ENCODE measurements at places on chromosomes 3 and 15. TPM values are rescaled to one million over a fixed set of nuclear protein-coding genes. Genes with fewer than 3 reads are reported as not detected.

The FOXB1 gene
- total RNA-seq: 0.37 TPM

The CYP1A1 gene
- 2.4 TPM for total RNA-seq

The LYZL4 gene
- not detected for total RNA-seq

The TTLL13 gene
- total RNA-seq: not detected

The SKOR1 gene
- total RNA-seq: 0.15 TPM

The GOLGA8R gene
- 0.66 TPM for total RNA-seq

The GRAMD2A gene
- total RNA-seq: not detected

The SGO1 gene
- 15.6 TPM for total RNA-seq

The RBP2 gene
- total RNA-seq: not detected

The AADACL2 gene
- not detected for total RNA-seq

The TTC23 gene
- 2.0 TPM for total RNA-seq

The GPR149 gene
- total RNA-seq: not detected

The CLDN16 gene
- total RNA-seq: not detected

The FHIT gene
- total RNA-seq: 4.1 TPM

Measured in CD8-positive, alpha-beta memory T cell (primary cell).